ENCODE measurements at places on chromosomes 2 and 18. TPM values are rescaled to one million over a fixed set of nuclear protein-coding genes. Genes with fewer than 3 reads are reported as not detected.

GRCh38 chr18:59697236-59697932 lies at the start of gene CCBE1:
TSS of gene CCBE1 (minus strand) at chr18:59697423.
- peak; percentile 85 for DNase-seq

DNA sequence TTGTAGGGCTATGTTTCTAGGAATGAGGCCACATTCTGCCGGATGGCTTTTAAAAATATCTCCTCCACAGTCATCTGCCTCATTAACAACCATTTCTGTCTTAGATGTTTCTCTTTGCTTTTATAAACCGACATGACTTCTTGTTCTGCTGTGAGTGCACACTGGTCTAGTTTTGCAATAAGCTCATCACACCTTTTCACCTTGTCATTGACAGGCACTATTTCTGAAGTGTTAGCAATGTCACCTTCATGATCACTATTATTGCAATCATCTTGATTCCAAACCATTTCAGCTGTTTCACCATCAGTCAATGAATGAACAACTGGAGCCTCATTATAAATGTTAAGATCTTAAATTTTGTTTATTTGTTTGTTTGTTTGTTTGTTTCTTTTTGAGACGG lies 523.7 kb upstream of the DSEL start:
- DNase-seq = no peak

DNA sequence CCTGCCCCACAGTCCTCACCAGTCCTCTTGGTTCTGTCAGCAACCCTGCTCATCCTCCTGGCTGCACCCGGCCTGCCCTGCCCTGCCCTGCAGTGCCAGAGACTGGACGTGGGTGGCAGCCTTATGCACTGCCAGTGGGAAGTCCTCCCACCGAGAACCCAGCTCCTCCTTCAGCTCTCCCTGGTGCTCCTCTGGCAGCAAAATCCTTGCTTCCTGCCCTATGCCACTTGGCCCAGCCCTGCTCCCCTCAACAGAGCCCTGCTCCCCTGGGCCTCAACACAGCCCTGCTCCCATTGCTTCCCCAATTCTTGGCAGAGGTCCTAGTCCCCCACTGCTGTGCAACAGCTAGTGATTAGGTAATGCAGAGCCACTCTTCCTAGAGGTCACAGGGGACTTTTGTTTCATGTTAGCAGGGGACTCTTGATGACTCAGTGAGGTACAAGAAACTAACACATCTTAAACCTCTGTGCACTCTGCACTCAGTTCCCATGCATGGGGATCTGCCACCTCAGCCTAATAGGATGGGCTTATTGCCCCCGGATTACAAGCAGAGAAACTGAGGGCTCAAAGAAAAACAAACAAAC lies 58.0 kb upstream of the EDAR start:
- DNase-seq = no peak

- no peak for DNase-seq
Observed at GRCh38 chr18:57950542-57950941, 93.5 kb upstream of the NEDD4L start.

GRCh38 chr2:221465776-221466175 lies 106.3 kb downstream of the EPHA4 start:
- no peak for DNase-seq

DNA sequence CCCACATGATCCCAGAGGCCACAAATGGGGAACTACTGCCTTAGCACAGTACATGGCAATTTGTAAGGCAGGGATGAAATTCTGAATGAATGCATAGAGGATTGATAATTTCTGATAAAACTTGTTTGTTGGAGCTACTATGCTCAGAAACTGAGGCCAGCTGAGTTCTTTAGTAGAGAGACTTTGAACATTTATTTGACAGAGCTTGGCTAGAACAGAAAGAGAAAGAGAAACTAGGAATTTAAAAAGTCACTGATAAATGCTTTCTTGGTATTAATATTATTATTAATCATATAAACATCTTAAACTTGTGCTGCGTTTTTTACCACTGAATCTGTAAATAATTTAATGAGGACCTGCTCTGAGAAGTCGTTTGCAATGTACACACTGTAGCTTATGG lies 923.7 kb upstream of the CNTNAP5 start:
- DNase-seq = no peak

DNA sequence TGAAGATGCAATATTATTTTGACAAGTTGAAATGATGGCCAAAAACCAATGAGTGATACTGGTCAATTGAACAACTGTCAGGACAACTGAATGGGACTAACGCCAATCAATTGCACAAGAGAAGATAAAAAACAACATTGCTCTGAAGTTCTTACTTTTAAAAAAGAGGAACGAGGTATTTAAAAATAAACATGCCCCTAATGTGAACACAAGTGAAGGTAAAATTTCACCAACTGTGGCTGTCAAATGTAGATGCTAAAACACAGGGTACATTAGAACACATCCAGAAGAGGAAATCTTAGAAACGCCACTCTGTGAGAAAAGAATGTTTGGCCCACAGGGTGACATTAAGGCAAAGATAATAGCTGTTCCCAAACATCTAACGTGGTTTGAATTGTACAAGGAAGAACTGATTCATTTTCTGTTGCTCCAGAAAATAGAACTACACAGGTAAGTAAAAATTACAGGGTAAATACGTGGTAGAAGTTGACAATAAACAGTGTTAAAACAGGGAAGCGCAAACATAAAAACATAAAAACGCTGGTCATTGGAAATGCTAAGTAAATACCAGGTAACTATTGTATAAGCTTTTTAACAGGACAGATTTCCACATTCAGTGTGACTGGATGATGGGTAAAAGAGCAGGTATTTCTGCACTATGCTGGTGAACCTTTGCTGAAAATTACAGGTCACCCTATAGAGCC lies 20.3 kb downstream of the LONRF2 start:
- DNase-seq = no peak

DNA sequence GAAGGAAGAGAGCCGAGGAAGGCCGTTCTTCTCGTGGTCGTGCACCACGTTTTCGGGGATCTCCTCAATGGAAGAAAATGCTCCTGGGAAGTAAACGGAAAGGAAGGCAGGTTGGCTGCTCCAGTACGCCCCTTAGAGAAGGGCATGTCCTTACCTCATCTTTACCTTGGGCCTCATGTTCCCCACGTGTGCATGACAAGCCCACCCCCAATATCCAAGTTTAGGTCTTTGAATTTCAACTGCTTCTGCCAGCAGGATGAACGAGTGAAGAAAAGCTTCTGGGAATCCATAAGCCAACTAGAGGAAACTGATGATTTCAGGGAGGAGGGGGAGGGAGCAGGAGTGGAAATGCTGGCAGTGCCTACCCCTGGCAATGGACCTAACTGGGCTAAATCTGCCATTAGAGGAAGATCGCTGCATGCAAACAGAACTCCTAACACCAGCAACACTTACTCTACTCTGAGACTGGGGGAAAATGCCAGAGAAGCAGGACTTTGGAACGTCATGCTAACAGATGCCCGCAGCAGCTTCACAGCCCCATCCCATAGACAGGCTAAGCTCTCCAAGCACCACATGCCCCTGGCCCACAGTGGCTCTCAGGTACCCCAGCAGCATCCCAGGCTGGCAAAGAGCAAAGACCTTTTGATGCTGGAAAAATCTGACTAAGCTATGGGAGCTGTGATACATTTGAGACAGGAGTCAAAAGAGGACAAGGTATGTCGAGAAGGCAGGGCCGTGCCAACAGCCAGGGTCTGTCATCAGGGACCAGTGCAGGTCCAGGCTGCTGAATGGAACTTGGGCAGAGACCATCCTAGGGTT lies 21.7 kb downstream of the CHST10 start:
- DNase-seq = no peak

DNA sequence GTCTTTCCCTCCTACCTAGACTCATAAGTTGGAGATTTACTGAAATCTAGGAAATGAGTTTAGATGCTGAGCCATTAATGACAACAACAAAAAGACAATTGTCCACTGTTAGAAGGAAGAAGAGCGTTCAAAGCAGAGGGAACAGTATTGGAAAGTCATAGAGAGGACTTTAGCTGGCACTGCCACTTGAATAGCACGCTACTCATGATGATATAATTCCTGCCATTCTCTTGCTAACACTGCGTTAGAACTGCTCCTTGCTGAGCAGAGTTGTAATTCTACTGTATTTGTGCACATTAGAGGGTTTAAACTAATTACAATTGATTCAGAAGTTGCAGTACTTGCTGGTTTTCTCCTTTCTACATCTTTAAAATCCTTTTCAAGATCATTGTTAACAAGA lies 9.0 kb upstream of the AFTPH start:
- no peak for DNase-seq

DNA sequence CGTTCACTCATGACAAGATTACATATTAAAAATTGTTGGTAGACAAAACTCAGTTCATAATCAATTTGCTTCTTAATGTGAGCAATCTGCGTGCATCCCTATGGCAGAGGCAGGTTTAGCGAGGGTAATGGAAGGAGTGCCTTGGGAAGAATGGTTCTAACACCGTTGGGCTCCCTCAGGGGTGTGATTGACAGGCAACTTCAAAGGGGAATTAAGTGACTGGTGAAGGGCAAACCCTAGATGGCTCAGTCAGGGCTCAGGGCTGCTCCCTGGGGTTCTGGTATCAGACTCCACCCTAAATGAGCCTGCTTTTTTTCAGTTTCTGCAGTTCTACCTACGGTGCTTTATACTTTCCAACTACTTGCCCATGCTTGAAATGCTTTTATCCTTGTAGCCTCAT lies 419.5 kb upstream of the CELF4 start:
- no peak for DNase-seq

DNA sequence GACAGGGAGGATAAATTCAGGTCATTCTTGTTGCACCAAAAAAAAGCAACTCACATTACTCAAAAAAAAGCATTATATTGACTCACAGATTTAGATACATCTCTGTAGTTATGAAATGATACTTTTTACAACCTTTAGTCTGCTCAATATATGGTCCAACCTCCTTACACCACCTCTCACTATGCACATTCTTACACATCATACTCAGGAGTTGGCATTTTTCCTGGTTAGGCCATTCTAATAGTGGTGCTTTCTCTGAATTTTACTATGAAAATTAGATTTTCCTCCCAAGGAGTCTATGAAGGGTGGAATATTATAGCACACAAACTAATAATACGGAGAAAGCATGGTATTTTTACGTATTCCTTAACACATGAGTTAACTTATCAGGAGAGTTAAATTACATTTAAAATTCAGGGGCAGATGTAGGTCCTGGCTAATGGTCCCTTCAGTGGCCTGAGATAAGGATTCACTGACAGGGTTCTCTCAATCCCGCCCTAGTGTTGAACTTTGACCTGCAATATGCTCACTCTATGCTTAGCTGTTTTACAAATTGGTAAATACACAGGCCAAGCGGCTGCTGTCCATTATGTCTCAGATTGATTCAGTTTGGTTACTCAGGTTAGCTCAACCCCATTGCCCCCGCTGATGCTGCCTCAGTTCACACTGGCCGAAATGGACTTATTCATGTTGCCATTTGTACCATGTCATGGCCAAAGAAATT lies 153.6 kb downstream of the NCKAP5 start:
- DNase-seq = no peak

DNA sequence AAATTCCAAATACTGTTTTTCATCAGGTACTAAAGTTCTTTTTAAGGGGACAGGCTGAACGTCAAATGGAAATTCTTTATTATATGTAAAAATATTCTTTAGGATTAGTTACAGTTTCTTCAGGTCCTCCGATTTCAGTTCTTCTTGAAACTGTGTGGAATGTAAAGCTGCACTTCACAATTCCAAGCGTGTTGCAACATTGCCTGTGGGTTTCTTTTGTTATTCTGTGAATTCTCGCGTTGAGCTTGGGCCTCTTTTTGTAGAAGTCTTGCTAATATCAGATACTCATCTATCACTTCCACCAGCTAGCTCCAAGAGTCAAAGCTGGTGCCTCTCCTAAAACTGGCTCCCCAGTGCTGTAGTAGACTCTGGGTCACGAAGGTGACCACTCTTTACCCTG lies 642.6 kb downstream of the METTL4 start:
- DNase-seq = no peak

DNA sequence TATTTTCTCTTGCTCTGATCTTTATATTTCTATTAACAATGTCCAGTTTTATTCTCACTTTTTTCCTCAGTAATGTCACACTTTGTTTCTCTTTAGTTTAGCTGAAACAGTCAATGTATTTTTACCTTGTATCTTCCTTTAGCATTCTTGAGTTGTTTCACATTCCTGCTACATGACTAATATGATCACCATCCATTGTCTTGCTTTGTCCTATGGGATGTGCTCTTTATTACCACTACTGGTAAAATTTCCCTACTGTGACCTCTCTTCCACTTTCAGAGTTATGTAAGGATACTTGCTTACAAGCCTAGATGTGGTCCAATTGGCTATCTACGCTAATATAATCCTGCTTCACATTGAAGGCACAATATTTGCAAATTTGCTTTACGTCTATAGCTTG lies 457.9 kb downstream of the PIK3C3 start:
- DNase-seq = no peak

GRCh38 chr2:104163611-104164130 lies 690.2 kb upstream of the POU3F3 start:
- no peak for DNase-seq

DNA sequence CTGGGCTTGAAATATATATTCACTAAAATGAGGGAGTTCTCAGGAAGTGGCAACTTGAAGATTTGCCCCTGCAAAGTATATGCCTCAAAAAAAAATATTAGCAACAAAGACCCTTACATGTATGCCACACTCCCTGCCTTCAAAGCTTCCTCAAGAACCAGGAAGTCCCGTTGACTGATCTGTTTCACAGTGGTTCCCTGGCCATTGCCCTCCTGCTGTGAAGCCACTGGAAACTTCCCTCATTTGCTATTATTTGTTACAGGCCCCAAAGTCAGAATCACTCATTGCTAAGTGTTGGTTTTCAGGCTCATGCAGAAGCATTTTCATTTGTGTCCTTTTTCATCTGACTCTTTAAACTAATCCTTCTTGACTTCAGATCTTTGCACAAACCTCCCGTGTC lies 421.5 kb downstream of the ZNF521 start:
- no peak for DNase-seq

DNA sequence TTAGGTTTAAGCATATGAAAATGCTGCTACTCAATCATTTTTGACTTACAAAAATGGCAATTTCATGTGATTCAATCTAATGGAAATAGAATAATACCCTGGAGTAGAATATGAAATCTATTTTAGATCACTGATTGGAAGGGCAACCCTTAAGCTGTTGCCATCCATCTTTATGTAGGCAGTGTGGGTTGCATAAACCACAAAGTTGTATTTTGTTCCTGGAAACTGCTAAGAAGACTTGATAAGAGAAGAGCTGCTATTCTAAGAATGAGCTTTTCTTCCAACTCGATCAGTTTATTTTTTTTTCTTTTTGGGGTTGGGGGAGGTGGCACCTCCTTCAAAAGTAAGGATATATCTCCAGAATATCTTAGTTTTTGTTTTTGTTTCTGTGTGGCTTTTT lies 60.2 kb downstream of the CAVIN2 start:
- no peak for DNase-seq

DNA sequence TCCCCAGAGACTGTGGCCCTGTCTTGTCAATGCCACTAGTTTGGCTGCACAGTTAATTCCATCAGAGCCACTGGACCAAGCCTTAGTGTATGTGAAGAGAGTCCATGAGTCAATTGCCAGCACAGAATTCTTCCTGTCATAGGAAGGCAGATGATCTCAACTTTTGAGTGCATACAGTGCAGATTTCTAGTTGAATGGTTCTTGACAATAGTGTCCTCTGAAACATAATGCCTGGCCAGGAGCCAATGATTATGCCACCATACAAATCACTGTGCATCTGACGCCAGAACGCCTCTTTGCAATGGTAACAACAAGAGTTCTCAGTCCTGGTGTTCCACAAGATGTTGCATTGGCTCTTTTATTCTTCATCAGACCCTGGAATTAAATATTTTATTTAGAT lies 7.1 kb downstream of the NEUROD1 start:
- no peak for DNase-seq

CABYR gene
- 0.76 TPM for total RNA-seq

CCL20 gene
- not detected for total RNA-seq

TTN gene
- 0.89 TPM for total RNA-seq

NPC1 gene
- 87.6 TPM for total RNA-seq

SNTG2 gene
- total RNA-seq = 1.3 TPM

AMER3 gene
- not detected for total RNA-seq
